Esophagus muscularis mucosa (tissue), 4 donors: ENCODE measurements at places on chromosomes 7 and 10. TPM values are rescaled to one million over a fixed set of nuclear protein-coding genes. Genes with fewer than 3 reads are reported as not detected.

DNA sequence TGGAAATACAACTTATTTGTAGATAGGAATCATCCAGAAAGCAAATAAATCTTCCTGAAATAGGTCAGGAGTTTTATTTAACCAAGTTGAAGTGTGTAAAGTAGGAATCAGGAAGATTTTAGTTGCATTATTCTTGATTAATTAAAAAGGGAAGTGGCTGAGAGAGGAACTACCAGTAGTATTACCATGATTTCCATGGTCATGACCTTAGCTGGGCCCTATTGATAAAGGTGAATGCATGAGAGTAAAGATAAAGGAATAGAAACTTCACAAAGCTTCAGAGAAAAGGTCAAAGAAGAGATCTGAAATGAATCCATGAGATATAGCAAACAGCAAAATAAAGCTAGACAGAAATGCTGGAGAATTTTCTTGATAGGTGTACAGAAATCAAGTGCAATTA is 46.2 kb upstream of the DLX6 start:
- H3K27ac ChIP-seq: no peak overlapping the region
- no peaks in the 10 kb centered on the region for H3K36me3 ChIP-seq
- DNase-seq: no peak
- no peaks in the 10 kb centered on the region for H3K4me1 ChIP-seq
- H3K27me3 ChIP-seq: no peaks in the 10 kb centered on the region
- H3K4me3 ChIP-seq: no peak overlapping the region

GRCh38 chr7:33590916-33591315 is 314.4 kb upstream of the BMPER start:
- H3K4me1 ChIP-seq: no peaks in the 10 kb centered on the region
- no peaks in the 10 kb centered on the region for H3K36me3 ChIP-seq
- H3K27me3 ChIP-seq: no peaks in the 10 kb centered on the region

- peaks cover 46% of the 10 kb centered on the region for H3K27me3 ChIP-seq
- no peak overlapping the region for H3K4me3 ChIP-seq
- DNase-seq: no peak
- H3K27ac ChIP-seq: no peak overlapping the region
Measured at GRCh38 chr7:2892549-2892948, 48.4 kb upstream of the GNA12 start.

Gene NKX2-3
- 0.19 TPM for total RNA-seq

Gene FFAR4
- total RNA-seq: 0.45 TPM

- peaks cover 18% of the 10 kb centered on the region for H3K4me1 ChIP-seq
- H3K27me3 ChIP-seq: no peaks in the 10 kb centered on the region
- H3K27ac ChIP-seq: no peak overlapping the region
- H3K36me3 ChIP-seq: no peaks in the 10 kb centered on the region
Measured at GRCh38 chr7:129635300-129636029, 23.9 kb downstream of the NRF1 start.

GRCh38 chr10:96352582-96352981 is 6.2 kb downstream of the OPALIN start:
- H3K4me1 ChIP-seq: no peaks in the 10 kb centered on the region
- H3K27ac ChIP-seq: no peak overlapping the region
- no peak for DNase-seq
- peaks cover 27% of the 10 kb centered on the region for H3K27me3 ChIP-seq
- H3K36me3 ChIP-seq: no peaks in the 10 kb centered on the region
- H3K4me3 ChIP-seq: no peak overlapping the region

GRCh38 chr10:132142396-132143161 is 44.2 kb upstream of the DPYSL4 start:
- H3K27ac ChIP-seq: no peak overlapping the region
- H3K27me3 ChIP-seq: peaks cover 19% of the 10 kb centered on the region
- no peak overlapping the region for H3K4me3 ChIP-seq
- H3K4me1 ChIP-seq: peaks cover 14% of the 10 kb centered on the region

DNA sequence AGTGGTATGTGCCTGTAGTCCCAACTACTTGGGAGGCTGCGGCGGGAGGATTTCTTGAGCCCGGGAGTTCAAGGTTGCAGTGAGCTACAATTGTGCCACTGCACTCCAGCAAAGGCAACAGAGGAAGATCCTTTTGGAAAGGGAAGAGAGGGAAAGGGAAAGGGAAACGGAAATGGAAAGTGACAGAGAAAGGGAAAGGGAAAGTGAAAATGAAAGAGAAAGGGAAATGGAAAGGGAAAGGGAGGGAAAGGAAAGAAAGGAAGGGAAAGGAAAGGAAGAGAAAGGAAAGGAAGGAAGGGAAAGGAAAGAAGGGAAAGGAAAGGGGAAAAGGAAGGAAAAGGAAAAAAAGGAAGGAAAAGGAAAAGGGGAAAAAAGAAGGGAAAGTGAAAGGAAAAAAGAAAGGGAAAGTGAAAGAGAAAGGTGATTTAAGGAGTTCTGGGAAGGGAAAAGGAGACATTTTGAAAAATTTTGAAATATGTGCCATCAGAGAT is 2.3 kb upstream of the ZC3HAV1 start:
- no peak overlapping the region for H3K4me3 ChIP-seq
- no peak for DNase-seq
- H3K4me1 ChIP-seq: peaks cover 21% of the 10 kb centered on the region
- H3K27me3 ChIP-seq: no peaks in the 10 kb centered on the region

- H3K27ac ChIP-seq: no peak overlapping the region
- no peaks in the 10 kb centered on the region for H3K36me3 ChIP-seq
- no peak for DNase-seq
- peaks cover 4% of the 10 kb centered on the region for H3K4me1 ChIP-seq
- H3K4me3 ChIP-seq: no peak overlapping the region
- H3K27me3 ChIP-seq: no peaks in the 10 kb centered on the region
Measured at GRCh38 chr10:91528768-91529167, 104.1 kb downstream of the PPP1R3C start.

Gene GNGT1
- total RNA-seq: not detected

DNA sequence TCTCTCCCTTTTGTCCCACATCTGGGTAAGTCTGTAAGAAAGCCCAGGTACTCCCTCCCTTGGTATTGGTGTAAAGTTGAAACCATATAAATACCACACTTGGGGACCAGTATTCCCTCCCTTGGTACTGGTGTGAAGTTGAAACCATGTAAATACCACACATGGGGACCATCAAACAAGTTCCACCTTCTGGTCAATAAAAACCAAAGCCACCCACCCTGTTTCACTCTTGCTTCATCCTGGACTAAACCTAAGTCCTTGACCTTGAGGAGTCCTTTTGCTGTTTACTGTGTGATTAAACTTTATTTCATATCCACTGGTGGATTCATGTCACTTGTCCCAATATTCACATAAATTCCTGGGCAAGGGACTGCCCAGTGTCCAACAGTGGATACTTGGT is 8.4 kb downstream of the P4HA1 start:
- DNase-seq: no peak
- no peaks in the 10 kb centered on the region for H3K27me3 ChIP-seq
- no peak overlapping the region for H3K4me3 ChIP-seq
- no peaks in the 10 kb centered on the region for H3K36me3 ChIP-seq
- H3K27ac ChIP-seq: no peak overlapping the region

- H3K4me1 ChIP-seq: no peaks in the 10 kb centered on the region
- H3K27me3 ChIP-seq: no peaks in the 10 kb centered on the region
- no peak for DNase-seq
- H3K36me3 ChIP-seq: no peaks in the 10 kb centered on the region
- no peak overlapping the region for H3K4me3 ChIP-seq
Measured at GRCh38 chr7:156218544-156219306, 406.5 kb upstream of the SHH start.

- no peaks in the 10 kb centered on the region for H3K36me3 ChIP-seq
- H3K4me1 ChIP-seq: peaks cover 57% of the 10 kb centered on the region
- H3K4me3 ChIP-seq: no peak overlapping the region
- no peak overlapping the region for H3K27ac ChIP-seq
Measured at GRCh38 chr10:13883636-13884444, 297.1 kb downstream of the PRPF18 start.

- peaks cover 95% of the 10 kb centered on the region for H3K36me3 ChIP-seq
- H3K4me3 ChIP-seq: no peak overlapping the region
- no peak overlapping the region for H3K27ac ChIP-seq
- DNase-seq: no peak
- H3K27me3 ChIP-seq: no peaks in the 10 kb centered on the region
Measured at GRCh38 chr10:72340510-72341261, 14.0 kb downstream of the DNAJB12 start.

DNA sequence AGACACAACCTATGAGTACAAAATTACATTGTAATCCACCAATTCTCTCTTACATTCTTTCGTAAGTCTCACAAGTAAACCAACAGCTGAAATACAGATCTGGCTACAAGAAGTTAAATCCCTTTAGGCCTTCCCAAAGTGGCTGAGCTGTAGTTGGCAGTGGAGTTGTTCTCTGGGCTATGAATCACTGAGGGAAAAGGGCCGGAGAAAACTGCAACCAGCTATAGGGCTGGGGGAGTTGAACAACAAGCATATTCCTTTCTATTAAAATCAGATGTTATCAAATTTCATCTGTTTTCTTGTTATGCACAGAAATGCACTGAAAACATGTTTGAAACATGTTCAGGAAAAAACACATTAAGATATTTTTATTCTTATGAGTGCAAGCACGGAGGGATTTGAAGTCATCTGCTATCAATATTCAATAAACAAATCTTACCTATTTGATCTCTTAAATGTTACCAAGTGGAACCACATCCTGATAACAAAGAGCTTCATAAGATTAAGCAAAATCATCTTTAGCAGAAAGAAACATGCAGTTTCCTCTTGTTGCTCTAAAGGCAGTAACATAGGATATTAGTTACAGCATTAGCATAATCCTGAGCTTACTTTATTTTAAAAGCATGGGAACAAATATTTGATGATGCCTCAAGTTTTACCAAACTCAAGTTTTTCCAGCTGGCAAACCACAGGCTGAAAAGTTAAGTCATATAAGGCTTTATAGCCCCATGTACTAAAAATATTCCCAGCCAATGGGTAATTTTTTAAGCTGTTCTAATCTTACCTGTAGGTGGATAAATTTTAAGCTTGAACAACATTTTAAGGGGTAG is 212.7 kb downstream of the TAX1BP1 start:
- H3K36me3 ChIP-seq: no peaks in the 10 kb centered on the region
- no peak overlapping the region for H3K4me3 ChIP-seq
- H3K4me1 ChIP-seq: peaks cover 13% of the 10 kb centered on the region
- peak; percentile 53 for DNase-seq

Gene AQP1
- total RNA-seq: 509 TPM

- no peak for DNase-seq
- H3K36me3 ChIP-seq: peaks cover 9% of the 10 kb centered on the region
- no peaks in the 10 kb centered on the region for H3K27me3 ChIP-seq
- H3K27ac ChIP-seq: peak overlapping the region; percentile 79
- peaks cover 47% of the 10 kb centered on the region for H3K4me1 ChIP-seq
- no peak overlapping the region for H3K4me3 ChIP-seq
Measured at GRCh38 chr7:36303202-36304098, 86.2 kb upstream of the ANLN start.

GRCh38 chr10:86486856-86487255 is 34.7 kb downstream of the WAPL start:
- peaks cover 56% of the 10 kb centered on the region for H3K36me3 ChIP-seq
- no peaks in the 10 kb centered on the region for H3K4me1 ChIP-seq
- no peak overlapping the region for H3K27ac ChIP-seq
- H3K27me3 ChIP-seq: no peaks in the 10 kb centered on the region

GRCh38 chr7:132443761-132444520 is 132.3 kb downstream of the PLXNA4 start:
- H3K27ac ChIP-seq: no peak overlapping the region
- peaks cover 10% of the 10 kb centered on the region for H3K4me1 ChIP-seq
- no peak overlapping the region for H3K4me3 ChIP-seq
- no peaks in the 10 kb centered on the region for H3K27me3 ChIP-seq

DNA sequence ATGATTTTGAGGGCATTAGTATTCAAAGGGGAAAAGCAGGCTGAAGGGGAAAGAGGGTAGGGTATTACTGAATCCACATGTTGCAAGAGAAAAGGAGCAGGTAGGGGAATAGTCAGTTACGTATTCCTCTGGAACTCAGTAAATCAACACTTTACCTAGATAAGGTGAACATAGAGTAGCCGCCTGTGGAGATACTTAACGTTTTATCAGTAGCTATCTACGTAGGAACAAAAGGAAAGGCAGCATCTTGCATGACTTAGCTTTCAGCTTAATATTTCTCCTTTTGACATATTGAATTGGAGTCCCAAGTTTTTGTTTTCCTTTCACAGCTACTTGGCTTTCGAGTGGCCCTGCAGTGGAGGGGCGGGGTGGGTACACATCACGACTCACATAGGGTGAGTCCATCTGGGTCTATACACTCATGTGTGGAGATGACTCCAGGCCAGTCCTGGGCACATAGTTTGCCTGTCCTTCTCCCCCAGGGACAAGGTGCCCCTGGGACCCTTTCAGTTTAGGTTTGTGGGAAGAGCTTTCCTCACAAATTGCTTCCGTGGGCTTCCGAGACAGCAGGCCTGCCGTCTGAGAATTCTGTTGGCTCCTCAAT is 48.1 kb downstream of the CCNY start:
- H3K4me1 ChIP-seq: peaks cover 56% of the 10 kb centered on the region
- no peak for DNase-seq
- no peaks in the 10 kb centered on the region for H3K27me3 ChIP-seq
- H3K36me3 ChIP-seq: no peaks in the 10 kb centered on the region
- H3K4me3 ChIP-seq: no peak overlapping the region
- H3K27ac ChIP-seq: no peak overlapping the region

Gene LLCFC1
- total RNA-seq: not detected

DNA sequence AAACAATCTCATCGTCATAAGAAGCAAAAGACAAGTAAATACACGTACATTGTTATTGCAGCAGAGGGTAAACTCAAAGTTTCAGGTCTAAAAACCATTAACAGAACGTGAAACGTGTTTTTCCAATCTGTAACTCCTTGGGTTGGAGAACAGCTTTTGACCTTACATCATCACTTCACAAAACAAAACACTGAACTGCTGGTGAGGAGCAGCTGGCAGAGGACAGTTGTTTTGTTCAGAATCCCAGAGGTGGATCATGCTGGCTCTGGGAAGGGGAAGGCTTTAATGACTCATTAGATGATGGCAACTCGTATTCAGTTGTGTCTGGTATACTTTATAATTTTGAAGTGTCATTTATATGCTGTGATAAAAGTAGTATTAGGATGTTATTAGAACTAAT is 923.0 kb upstream of the CELF2 start:
- no peaks in the 10 kb centered on the region for H3K36me3 ChIP-seq
- H3K4me3 ChIP-seq: no peak overlapping the region
- no peaks in the 10 kb centered on the region for H3K27me3 ChIP-seq

Gene SORCS3
- total RNA-seq: 0.26 TPM

GRCh38 chr10:75403939-75404814 is 2.6 kb upstream of the ZNF503 start:
- H3K4me3 ChIP-seq: peak overlapping the region; percentile 97
- H3K27ac ChIP-seq: peak overlapping the region; percentile 100
- peaks cover 62% of the 10 kb centered on the region for H3K4me1 ChIP-seq
- peaks cover 10% of the 10 kb centered on the region for H3K36me3 ChIP-seq
- DNase-seq: no peak
- H3K27me3 ChIP-seq: no peaks in the 10 kb centered on the region

DNA sequence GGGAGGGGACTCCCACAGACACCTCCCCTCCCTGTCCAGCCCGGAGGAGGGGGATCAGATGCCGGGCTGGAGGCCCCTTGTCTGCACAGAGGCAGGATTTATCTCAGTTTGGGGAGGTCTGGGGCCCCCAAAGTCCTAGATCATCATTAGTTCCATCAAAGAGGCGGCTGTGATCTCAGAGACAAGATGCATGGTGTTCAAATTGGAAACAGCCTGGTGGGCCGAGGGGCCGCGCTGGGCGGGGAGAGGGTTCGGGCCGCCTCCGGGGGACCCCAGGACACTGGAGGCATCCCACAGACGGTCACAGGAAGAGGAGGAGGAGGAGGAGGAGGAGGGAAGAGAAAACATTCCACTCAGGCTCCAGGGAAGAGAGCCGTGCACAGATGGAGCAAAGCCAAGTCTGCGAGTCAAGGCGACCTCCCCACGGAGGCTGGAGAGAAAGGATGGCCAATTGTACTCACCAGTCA is 69.5 kb upstream of the CUX1 start:
- peaks cover 37% of the 10 kb centered on the region for H3K27me3 ChIP-seq

Gene TFEC
- total RNA-seq: 4.6 TPM
